ENCODE measurements at places on chromosomes 7 and 10.

DNA sequence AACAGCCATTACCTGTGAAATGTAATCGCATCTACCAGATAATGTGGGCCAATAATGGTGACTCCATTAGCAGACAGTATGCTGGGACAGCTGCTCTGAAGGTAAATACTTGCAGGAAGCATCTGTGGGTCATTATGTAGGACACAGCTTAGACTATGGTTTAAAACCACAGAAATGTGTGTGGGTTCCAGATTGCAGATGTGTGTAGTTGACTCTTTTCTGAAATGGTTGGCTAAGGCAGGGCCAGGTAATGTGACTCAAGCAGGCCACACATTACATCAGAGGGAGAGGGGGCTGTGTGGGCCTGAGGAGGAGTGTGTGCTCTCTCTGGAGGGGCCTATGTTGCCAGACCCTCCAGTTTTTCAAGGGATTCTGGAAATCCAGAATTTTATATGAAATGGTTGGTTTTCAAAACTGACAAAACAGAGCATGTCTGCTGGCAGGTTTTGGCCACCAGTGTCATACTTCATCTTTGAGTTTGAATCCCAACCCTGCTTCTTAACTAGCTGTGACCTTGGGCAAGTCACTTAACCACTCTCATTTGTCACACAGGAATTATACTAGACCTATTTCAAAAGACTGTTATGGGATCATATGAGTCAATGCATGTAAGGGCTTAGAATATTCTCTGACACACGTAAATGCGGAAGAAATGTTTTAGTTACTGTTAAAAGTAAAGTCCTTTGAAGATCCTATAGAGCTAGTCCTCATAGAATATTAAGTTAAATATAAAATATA, 64.5 kb downstream of the MCMBP start:
- no peak for DNase-seq

- DNase-seq, result peak; percentile 47
These were observed 998.1 kb downstream of the LRMDA start for GRCh38 chr10:76429368-76430060.

GRCh38 chr7:115678086-115678982, 352.2 kb downstream of the TFEC start:
- no peak for DNase-seq

GRCh38 chr7:9691286-9691685, 1257.9 kb downstream of the NXPH1 start:
- DNase-seq, result no peak

GRCh38 chr10:43251419-43252165, 15.3 kb downstream of the RASGEF1A start:
- DNase-seq, result no peak

- no peak for DNase-seq
These were observed 222.9 kb downstream of the DNAJB6 start for GRCh38 chr7:157559596-157560257.

DNA sequence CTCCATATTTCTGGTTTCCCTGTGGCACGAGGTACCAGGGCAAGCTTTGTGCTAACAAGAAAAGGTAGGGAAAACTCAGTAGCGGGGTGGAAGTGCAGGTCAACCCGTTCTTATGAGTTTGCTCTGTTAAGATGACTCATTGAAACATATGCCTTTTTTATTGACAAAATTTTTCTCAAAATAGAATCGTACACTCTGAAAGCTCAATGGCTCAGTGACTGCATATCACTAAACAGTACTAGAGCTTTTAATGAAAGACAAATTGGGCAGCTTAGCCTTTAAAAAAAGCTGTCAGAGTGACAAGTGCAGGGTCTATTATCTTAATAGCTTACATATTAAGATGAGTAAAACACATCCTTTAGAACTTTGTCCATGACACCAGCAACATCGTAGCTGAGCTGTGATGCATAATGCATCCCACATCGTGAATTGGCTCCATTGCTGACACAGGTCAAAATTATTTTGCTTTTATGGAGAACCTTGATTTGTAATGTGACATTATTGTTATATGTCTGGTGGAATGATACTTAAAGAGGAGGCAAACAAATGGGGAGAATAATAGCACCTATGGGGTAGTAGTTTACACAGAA, 264.4 kb downstream of the ETV1 start:
- DNase-seq, result no peak

GRCh38 chr7:54680377-54681005, 78.5 kb downstream of the SEC61G start:
- no peak for DNase-seq

GRCh38 chr7:95472581-95473161, 13.1 kb upstream of the ASB4 start:
- no peak for DNase-seq

DNA sequence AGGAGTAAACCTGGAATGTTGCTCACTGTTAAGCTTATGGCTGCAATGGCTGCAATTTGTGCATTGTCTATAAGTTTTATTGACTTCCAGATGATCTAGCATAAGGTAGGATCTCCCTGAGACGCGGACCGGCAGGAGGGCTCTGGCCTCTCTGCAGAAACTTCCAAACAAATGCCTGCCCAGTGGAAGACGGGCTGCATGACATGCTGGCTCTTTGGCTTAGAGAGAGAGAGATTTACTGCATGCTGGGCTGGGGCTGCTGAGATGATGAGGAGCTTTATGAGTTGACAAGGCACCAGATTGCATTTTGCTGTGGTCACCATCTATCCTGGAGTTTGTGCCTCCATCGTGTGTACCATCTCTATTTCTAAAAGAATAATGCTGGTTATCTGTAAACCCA, 193.2 kb downstream of the GALNT17 start:
- no peak for DNase-seq

DNA sequence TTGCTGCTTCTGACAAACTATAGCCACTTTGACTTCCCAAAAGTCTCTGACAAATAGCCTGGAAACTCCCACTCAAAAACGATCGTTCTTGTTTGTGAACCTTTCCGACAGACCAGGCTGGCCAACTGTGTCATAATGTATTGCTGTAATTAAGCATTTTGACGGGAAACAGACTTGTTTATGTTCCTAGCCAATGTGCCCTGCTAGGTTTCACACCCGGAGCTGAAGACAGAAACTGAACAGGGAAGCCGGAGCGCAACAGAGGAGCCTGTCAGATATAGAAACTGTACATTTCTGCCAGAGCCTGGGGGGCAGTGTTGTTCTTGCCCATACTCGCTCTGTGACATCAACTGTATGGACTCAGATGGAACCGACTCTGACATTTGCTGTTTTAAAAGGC, 55.3 kb upstream of the C7orf33 start:
- no peak for DNase-seq

DNA sequence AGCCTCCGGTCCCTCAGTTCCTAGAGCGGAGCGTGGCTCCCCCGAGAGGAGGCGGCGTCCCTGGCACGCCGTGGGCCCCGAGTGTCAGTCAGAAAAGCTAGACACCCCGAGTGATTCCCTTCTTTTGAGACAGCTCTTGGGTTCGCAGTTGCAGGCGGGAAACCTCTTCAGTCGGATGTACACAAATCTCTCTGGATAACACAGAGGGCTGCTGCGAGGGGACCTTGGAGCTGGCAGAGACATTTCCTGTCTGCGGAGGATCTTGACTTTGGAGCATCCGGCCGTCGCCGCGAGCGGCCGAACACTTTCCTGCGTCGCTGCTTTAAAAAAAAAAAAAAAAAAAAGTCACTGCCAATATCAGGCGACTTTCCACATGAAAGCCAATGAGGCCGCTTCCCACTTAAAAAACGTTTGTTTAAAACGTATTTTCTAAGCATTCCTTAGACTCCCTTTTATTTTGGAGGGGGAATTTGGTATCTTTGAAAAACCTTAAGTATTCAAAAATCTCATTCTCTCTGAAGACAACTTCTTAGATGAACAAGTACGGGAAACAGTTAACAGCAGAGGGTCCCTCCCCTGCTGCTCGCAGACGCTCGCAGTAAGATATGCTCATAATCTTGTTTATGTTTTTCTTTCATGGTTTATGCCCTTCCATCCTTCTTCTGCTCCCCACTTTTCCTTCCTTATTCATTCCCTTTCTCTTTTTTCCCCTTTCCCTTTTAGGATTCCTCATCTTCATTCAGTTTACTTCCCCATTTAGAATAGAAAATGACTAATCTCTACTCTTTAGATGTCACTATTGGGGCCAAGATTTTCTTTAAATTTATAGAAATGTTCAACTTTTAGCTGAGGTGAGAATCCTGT, 10.0 kb downstream of the HHEX start:
- DNase-seq, result peak; percentile 30

DNA sequence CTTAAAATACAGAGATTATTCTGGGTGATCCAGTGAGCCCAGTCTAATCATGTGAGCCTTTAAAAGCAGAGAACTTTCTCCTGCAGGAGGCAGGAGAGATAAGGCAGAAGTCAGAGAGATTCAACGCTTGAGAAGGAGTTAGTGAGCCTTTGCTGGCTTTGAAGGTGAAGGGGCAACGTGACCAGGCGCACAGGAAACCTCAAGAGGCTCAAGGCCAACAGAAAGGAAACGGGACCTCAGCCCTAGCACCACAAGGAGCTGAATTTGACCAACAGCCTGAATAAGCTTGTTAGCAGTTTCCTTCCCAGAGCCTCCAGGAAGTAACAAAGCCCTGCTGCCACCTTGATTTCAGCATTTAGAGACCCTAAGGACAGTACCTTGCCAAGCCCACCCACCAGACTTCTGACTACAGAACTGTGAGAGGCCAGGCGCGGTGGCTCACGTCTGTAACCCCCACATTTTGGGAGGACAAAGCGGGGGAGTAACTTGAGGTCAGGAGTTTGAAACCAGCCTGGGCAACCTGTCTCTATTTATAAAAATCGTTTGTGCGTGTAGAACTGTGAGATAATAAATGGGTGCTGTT, 87.3 kb upstream of the KAT6B start:
- no peak for DNase-seq

GRCh38 chr7:33821970-33822369, 83.4 kb upstream of the BMPER start:
- no peak for DNase-seq

DNA sequence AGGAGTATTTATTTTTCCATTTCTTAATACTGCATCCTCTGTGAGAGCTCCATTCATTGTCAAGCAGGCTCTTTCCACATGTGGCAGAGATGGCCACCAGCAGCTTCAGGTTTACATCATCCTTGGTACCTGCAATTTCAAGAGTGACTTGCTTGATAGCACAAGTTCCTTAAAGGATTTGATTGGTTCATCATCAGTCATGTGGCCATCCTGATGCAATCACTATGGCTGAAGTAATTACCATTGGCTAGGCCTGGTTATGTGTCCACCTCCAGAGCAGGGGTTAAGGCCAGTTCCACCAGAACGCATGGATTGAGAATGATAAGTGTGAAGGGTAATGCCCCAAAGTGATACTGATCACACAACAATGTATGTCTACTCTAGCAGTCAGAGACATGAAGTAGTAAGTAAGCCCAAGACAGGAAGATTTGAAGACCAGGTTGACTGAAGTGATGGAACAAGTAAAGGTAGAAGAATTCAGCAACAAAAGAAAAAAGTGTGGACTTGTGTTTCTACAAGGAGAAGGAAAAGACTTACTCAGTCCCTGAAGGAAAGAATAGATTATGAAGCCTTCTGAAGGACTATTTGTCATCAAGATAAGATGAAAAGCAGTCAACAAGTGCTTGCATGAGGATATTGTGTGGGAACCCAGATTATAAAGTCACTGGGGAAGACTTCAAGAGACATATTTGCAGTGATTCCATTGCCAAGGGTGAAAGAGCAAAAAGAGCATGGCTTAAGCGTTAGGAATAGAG, 26.4 kb upstream of the PRKAR2B start:
- no peak for DNase-seq

DNA sequence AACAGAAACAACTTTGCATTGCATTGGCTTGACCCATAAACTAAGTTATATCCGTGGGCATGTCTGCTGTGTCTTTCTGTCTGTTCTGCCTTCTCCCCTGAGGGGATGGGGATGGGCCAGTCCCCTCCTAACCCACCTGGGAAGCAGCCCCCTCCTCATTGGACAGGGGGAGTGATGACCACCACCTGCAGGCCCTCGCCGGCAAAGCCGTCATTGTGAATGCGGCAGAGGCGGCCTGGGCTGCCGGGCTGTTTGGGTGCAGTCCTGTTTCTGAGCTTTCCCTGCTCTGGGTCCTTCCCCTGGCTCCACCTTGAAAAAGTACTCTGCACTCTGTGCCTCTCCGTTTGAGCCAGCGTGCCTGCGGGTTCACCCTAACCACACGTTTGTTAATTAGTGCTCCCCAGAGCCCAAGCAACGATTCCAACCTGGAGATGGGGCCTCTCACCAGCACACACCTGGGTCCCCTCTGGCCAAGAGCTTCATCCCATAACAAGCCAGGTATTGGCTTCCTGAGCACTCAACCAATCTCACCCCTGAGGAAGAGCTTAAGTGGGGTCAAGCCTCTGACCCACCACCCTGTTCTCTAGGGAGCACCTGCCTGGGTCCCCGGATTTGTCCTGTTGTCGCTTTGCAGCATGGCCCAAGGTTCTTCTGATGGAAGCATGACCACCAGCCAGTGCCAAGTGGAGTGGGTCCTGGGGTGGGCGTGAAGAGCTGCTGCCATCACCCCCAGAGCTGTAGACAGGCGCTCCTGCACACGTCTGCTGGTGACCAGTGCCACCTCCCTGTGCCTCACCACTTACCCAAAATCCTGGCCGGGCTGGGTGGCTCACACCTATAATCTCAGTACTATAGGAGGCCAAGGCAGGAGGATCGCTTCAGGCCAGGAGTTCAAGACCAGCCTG, 39.4 kb upstream of the ZMIZ2 start:
- no peak for DNase-seq

GRCh38 chr10:109668154-109668665, 255.1 kb downstream of the XPNPEP1 start:
- no peak for DNase-seq

GRCh38 chr7:141144921-141145629, 71.2 kb downstream of the TMEM178B start:
- no peak for DNase-seq

- DNase-seq, result no peak
These were observed 17.6 kb downstream of the SLC35B4 start for GRCh38 chr7:134298902-134299683.

DNA sequence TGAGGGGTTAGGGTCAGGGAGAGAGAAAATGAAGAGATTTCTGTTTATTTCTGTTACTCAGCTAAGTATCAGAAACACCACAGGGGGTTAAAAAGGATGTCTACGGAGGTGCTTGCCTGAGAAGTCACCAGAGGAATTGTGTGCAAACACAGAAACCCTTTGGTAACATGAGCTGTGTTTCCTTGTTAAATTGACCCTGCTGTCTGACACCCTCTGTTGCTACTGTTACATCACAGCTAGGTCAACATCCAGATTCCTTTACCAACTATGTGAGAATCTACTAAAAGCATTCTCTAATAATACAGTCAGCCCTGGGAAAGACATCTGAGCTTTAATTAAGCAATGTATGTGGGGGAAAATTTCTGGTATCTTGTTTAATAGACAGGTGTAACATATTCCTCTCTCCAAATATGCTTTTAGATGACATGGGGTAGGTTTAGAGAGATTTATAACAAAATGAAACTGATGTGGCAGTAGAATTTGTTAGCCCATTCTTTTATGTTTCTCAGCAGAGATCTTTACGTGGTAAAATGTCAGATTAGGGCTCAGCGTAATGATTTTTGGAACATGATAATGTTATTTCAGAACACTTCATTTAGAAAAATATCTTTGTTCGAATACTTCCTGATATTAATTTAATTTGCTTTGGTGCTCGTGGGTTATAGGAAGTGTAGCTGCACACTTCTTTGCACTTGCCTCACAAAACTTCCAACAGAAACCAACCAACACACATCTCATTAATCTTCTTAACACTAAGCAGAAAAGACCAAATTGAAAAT, 168.0 kb upstream of the AHR start:
- DNase-seq, result no peak

GRCh38 chr7:28195910-28196620, 15.5 kb upstream of the JAZF1 start:
- DNase-seq, result no peak

- DNase-seq, result no peak
These were observed 508.2 kb downstream of the ZWINT start for GRCh38 chr10:55852900-55853299.

GRCh38 chr7:18639711-18640110, 144.2 kb downstream of the HDAC9 start:
- no peak for DNase-seq

Measured in NCI-H2227 treated with DMSO at 0.1 percent for 48 hours (cell line).